ENCODE measurements at places on chromosomes 13 and 19.

GRCh38 chr13:38685974-38686576 lies 802 bp upstream of the FREM2 start:
- DNase-seq, result no peak

- DNase-seq, result no peak
These were observed 15.2 kb downstream of the BIVM start for GRCh38 chr13:102814025-102814607.

DNA sequence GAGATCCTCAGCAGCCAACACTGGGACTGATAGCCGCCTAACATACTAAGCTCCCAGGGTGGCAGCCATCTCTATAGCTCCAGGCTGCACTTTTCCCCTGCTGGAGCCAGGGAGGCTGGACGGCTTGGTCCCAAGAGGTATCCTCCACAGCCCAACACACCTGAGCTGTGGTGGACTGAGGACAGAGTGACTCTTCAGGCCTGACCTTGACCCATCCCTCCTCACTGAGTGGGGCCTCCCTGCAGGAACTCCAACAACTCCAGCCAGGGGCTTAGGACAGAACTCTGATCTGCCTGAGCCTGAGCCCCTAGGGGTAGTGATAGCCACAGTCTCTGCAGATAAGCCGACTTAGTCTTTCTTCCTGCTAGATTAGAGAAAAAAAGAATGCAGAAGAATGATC lies 958.1 kb upstream of the PRR20A start:
- no peak for DNase-seq

DNA sequence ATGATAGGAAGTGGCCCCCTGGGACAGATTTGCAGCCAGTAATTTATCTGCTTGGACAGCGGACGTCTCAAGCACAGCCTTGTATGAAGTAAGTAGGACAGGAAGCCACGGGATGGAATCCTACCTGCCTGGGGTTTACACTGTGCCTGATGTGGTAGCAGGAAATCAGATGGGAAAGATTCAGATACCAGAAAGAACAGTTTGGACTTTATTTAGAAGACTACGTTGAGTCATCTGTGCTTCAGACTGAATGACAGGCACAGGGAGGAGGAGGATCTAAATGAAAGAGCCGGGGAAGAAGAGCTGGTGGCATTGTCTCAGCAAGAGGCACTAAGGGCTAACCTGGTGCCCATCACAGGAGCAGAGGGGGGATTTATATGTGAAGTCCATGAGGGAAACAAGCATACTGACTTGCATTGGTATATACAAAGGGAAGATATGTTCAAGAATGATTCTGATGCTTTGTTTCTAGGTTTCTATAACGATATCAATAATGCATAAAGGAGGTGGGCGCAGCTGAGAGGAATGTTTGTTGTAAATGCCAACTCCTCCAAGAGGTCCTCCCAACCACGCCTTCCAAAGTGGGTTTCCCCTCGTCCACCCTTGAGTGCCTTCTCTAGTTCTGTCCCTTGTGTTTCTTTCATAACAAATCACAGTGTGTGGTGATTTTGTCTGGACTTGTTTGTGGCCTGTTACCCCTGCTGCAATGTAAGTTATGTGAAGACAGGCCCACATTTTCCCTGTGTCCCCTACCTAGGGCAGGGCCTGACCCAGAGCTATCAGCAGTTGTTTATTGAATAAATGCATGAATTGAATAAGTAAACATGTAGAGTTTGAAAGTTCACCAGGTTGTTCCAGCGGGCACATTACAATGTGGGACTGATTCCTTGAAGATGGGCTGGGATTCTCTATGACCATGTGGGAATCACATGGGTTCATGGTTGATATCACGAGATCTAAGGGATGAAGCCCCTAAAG lies 328.4 kb downstream of the SLC7A1 start:
- DNase-seq, result no peak

- DNase-seq, result no peak
These were observed 15.3 kb downstream of the LGALS16 start for GRCh38 chr19:39670998-39671397.

- no peak for DNase-seq
These were observed 7.4 kb upstream of the KLHL26 start for GRCh38 chr19:18629166-18630088.

GRCh38 chr19:14699641-14700040 lies 9.8 kb downstream of the ZNF333 start:
- no peak for DNase-seq

- no peak for DNase-seq
These were observed 113.2 kb upstream of the MCF2L start for GRCh38 chr13:112855859-112856258.

DNA sequence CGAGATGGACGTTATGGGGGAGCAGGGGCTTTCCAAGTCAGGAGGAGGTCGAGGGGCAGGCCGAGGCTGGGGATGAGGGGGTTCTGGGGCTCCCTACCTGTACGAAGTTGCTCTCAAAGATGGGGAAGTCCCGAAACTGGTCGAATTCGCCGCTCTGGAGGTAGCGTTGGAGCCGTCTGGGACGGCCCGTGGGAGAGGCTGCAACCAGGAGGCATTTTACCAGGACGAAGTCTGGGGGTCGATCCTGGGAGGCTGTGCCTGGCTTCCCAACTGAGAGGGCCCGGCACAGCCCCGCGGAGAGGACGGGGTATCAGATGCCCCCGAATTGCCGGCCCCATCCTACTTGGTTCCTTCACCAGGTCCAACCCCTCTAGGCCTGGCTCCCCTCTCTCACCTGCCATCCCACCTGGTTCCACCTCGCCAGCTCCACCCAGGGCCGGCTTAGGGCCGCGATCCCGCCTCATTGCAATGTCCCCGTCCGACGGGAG lies 527 bp upstream of the EMC10 start:
- DNase-seq, result no peak

DNA sequence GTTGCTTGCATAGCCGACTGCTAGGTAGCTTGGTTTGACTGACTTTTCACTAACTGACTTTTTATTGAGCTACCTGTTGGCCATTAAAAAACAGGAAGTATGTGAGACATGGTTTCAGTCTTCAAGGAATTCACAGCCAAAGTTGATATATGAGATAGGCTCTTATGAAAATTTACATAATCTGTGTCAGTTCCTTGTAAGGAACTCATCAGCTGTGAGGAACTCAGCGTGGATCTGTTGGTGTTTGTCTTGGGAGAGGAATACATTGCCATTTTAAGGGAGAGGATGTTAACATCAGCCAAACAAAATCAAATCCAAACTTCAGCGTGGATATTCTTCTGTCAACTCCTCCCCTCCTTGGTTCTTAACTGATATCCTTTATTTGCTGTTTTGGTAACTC lies 2.0 kb downstream of the RNF113B start:
- no peak for DNase-seq

DNA sequence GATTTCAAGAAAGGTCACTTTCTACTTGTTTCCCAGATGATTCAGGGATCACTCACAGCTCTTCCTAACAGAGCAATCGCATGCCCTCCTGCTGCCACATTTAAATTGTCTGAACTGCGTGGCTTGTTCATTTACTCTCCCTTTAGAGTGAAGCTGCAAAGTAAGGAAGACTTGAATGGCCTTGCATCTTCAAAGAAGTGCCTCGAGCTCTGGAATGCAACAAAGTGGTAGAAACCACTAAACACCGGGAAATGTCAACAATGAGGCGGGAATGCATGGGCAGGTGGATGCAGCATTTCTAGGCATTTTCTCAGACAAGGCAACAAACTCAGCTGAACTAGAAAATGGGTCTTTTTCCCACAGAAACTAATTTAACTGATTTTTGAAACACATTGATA lies 10.3 kb upstream of the DACH1 start:
- DNase-seq, result no peak

DNA sequence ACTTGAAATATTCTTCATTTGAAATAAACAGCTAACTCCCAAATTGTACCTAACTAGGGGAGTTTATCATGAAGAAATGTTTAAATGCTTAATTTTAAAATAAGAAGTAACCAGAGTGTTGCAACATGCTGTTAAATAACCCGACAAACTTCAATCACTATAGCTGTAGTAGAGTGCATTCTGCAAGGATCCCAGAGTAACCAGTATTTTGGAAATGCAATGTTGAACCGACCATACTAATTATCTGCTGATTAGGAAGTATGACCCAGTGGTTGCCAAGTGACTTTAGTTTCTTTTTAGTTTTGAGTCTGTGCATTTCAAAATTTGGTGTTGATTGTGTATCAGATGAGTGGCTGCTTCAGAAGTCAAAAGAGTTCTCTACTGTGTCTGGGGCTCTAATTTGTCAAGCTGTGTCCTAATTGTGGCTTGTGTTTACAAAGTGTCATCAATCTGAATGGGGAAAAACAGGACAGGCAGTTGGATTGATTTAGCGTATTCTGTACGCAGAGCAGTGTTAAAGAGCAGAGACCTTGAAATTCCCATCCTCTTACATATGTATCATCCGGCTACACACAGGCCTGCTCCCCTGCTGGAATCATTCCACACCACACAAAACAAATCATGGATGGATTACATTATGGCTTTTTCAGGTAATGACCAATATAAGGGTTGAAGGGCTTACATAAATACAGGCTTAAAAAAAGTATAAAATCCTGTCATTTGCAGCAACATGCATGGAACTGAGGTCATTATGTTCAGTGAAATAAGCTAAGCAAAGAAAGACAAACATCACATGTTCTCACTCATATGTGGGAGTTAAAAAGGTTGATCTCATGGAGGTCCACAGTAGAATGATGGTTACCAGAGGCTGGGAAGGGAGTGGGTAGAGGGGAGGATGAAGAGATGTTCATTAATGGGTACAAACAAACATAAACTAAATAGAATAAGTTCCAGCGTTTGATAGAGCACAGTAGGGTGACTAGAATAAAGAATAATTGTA lies 351.5 kb downstream of the KLF12 start:
- no peak for DNase-seq

GRCh38 chr19:52638601-52639000 lies 446 bp upstream of the ZNF83 start:
- DNase-seq, result no peak

- DNase-seq, result no peak
These were observed 597.2 kb downstream of the DIAPH3 start for GRCh38 chr13:59566561-59566960.

- no peak for DNase-seq
These were observed 142.1 kb downstream of the GPC6 start for GRCh38 chr13:93368718-93369117.

GRCh38 chr19:17429641-17430113 lies 9.8 kb downstream of the MVB12A start:
- DNase-seq, result no peak

GRCh38 chr19:7349961-7350711 lies 1.4 kb downstream of the ARHGEF18 start:
- DNase-seq, result no peak

GRCh38 chr13:107422421-107422820 lies 792.9 kb downstream of the LIG4 start:
- DNase-seq, result no peak

- DNase-seq, result peak; percentile 82
These were observed 51.0 kb downstream of the LYL1 start for GRCh38 chr19:13051557-13052165.

DNA sequence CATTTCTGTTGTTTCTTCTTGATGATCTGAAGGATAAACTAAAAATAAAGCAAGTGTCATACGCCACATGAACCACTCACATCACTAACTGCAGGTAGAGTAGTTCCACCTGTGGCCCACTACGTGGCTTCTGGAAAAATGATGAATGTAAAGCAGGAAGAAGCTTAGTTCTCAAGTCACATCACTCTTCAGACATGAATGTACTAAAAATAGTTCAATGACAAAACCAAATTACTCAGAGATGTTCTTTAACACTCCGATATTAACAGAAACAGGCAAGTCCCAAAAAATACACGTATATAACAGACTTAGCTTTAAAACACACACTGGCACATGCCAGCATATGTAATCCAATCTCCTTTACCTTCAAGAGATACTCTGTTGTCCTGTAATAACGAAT lies 21.6 kb downstream of the RAB20 start:
- no peak for DNase-seq

- DNase-seq, result no peak
These were observed 2.7 kb downstream of the MEIS3 start for GRCh38 chr19:47416643-47416985.

DNA sequence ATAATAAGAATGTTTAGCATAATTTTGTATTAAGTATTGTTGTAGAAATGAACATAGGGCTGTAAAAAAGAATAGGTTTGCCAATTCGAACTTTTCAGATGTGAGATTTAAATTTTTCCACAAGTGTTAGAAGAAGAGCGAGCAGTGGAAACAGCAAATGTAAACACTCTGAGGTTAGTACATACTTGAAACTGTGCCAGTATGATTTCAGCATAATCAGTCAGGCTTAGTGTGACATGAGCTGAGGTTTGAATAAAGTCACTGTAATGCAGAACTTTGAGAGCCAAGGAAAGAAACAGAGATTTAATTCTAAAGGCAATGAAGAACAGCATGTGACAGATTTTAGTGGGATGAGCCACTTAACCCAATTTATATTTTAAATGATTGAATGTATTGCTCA lies 2166.4 kb downstream of the PCDH9 start:
- no peak for DNase-seq

DNA sequence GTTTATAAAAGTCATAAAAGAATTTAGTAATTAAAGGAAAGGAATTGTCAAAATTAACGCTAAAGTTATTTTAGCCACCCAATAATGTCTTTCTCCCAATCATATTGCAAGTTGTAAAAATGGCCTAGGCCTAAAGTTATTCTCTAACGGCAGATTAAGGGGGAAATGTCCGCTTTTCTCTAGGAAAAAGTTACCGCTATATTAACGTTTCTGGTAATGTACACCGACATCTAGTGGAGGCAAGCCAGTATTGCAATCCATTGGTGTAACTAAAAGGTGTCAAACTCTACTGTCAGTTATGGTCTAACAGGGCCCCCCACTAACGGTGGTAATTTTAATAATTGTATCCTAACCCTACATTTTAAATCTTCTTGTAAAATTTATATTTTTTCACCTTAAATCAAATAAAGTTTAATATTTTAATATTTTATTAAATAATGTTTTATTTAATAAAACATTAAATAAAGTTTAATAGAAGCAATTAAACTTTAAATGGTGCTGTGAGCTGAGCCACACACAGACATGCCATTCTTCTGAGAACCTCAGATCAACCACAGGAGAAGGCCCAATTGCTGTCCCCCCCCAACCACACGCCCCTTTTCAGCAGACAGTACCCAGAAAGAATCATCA lies 35.9 kb upstream of the ZSCAN5A start:
- no peak for DNase-seq

GRCh38 chr19:573519-573825 lies 1.1 kb downstream of the BSG start:
- DNase-seq, result no peak

GRCh38 chr19:33407716-33408115 lies 34.2 kb downstream of the CEBPG start:
- peak; percentile 47 for DNase-seq

- no peak for DNase-seq
These were observed 161.1 kb upstream of the ATXN8OS start for GRCh38 chr13:69946511-69946910.

DNA sequence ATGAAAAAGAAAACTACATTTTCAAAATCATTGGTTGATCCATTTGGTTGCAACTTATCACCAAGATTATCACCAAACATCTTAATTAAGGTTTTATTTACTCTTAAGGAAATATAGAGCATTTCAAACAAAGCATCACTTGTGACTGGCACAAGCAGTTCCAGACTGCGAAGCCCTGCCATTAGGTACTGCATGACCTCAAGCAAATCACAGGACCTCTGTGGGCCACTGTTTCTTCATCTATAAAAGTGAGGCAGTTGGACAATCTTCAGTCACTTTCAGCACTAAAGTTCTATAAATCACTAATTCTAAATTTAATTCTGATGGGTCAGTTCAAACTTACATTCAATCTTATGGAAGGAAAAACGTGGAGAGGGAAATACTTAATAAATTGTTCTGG lies 2.0 kb downstream of the ELF1 start:
- DNase-seq, result no peak
